GM12864 (cell line): ENCODE measurements at places on chromosomes 2 and 18.
A peak's percentile ranks its signal among the peaks of the same experiment; 100 is the strongest.

DNA sequence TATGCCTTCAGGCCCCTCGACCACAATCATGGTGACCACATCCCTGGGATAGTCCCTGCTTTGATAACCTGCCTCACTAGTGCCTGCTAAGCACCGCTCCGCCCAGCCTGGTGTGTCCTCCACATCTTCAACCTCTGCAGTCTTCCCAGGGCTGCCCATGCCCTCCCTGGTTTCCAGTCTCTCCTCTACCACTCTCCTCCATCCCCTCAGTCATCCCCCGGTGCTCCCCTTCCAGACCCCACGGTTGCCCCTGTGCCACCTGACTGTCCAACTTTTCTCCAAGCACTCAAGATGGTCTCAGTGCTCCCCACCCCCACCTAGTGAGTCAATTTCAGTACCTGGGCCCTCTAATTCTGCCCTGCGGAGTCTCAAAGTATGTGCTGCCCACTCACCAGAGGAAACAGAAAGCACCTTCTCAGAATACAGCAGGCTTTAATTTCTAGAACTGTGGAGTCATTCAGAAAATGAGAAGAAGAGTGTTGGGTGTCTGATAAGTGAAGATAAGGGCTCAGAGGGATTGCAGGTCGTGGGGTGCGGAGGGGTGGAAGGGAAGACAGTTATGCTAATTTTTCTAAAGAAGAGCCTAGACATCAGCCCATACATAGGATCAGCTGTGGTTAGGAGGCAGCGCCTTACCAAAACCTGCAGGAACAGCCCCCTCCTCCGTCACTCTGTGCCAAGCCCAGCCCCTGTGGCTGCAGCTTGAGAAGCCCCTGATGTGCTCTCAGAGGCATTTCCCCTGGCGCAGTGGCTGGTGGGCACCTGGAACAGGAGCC is 53.6 kb upstream of the CAB39 start:
- DNase-seq = peak; percentile 85

- DNase-seq = no peak
These were observed 51.8 kb downstream of the USP34 start for GRCh38 chr2:61419129-61419528.

- DNase-seq = no peak
These were observed 531.8 kb upstream of the ID2 start for GRCh38 chr2:8149985-8150539.

- no peak for DNase-seq
These were observed 876.1 kb upstream of the FAM98A start for GRCh38 chr2:34475156-34475555.

DNA sequence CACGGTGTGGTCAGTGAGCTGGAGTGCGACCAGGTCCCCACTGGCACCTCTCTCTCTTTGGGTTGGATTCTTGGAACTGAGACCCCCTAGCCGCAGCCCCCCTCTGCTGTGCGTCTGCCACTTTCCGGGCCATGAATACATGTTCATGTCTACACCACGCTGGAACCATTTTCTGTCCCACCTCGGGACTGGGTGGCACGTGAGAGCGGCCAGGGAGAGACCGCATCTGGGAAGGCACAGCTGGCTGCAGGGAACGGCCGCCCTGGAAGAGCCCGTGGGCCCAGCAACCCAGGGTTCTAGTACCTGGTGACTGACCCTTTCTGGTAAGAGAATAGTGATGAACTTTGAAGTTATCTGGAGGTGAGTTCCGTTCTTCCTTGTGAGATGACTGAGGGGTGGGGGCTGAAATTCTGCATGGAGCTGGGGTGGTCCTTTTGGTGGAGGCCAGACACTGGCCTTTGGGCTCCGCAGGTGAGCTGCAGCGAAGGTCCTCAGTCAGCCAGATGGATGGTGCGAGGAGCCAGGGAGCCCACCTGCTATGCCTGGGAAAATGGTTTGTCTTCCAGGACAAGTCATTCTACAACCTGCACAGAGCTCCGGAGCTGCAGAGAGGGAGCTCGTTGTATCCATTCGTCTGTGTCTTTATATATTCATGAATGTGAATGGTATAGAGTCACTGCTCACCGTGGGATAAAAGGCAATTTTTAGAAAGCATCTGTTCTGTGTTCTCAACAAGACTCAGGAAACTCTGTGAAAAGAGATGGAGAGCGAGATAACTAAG is 223.5 kb downstream of the NDUFA10 start:
- DNase-seq = no peak

GRCh38 chr18:76052227-76052595 is 442.8 kb downstream of the ZNF516 start:
- no peak for DNase-seq

DNA sequence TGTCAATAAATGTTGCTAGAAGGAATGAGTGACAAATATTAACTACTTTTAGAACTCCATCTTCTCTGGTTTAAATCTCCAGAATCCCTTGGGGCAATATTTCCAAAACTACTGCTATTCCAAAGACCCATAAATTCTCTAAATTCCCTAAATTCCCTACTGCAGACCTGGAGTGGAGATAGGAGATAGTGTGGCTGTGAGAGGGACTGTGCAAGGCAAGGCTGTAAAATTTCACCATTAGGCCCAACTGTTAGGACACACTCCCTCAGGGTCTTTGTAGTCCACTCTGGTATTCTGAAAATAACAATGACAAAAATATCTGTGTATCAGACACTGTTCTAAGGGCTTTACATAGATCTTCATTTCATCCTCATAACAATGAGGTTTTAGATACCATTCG is 67.9 kb downstream of the MYL12B start:
- no peak for DNase-seq

- no peak for DNase-seq
These were observed 61.7 kb upstream of the NCK2 start for GRCh38 chr2:105683011-105683492.

DNA sequence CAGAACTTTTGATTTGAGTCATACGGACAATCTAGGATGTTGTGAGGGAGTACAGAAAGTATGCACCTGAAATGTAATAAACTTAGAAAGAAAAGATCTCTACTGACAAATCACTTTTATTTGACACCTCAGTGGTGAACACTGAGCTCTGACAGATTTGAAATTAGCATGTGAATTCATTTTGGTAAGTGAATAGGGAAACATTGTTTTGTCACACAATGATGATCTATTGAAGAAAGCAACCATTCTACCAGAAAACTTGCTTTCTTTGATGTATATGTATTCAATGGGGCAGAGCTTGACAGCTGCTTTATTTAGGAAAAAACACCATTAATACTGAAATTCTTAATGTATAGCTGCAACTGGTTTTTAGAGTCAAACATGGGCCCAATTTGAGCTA is 500.5 kb downstream of the CCDC85A start:
- DNase-seq = no peak

GRCh38 chr2:158998551-158999248 is 30.3 kb downstream of the TANC1 start:
- no peak for DNase-seq

GRCh38 chr2:7428454-7429204 is 511.4 kb downstream of the RNF144A start:
- DNase-seq = no peak

- no peak for DNase-seq
These were observed 314.7 kb upstream of the GULP1 start for GRCh38 chr2:187976986-187977333.

DNA sequence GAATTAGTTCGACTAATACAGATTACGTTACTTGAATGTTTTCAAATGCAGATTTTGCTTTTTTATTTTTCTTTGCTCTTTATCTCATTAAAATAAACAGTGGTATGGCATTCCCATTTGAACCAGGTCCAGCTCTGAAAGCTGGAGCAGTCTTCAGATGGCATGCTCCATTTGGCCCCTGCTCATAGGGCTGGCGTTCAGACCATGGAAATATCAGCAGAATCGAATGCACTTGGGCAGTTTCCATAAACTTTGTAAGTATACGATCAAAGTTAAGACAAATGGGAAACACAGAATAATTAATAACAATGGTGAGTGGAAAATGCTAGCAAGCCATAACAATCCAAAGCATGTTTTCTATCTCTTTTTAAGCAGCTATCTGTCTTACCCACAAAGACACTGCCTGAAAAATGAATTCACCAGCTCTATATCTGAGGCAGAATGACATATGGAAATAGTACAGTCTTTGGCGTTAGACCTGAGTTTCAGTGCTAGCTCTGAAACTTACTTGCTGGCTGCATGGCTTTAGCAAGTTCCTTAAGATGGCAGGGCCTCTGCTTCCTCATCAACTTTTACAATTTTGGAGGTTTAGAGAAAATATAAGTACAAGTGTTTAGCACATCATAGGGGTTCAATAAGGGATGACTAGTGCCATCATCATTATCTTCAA is 131.6 kb downstream of the BCL2 start:
- no peak for DNase-seq

DNA sequence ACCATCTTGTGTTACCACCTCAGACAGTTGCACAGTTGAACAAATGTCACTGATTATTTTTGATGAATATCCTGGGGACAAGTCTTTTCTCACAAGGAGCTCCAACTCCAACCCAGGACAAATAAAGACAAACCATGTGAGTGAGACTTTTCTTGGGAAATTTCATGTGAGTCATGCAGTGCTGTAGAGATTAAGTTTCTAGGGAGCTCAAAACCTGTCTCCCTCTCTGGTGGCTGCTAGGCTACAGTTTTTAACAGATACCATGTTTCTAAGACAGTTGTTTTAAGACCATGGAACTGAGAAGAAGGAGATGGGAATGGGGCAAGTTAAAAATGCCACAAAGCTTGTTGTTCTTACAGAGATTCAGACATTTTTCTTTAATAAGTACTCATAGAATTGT is 255.5 kb downstream of the RIT2 start:
- DNase-seq = no peak

DNA sequence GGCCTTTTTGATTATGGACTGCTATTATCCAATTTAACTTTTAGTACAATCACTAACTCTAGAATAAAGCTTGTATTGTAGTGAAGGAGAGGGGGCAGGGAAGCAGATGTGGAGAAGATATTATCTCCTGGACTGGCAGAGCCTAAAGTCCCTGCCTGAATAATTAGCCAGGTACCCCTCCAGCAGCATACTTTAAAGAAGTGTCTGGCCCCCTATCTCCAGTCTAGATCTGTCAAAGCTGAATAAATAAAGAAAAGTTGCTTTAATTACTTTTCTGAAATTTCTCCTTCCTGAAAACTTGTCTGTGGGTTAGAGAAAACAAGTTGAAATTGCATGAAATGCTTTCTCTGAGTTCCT is 258.2 kb downstream of the SLC8A1 start:
- no peak for DNase-seq

- DNase-seq = no peak
These were observed 49.6 kb upstream of the ZNF396 start for GRCh38 chr18:35426786-35427185.

DNA sequence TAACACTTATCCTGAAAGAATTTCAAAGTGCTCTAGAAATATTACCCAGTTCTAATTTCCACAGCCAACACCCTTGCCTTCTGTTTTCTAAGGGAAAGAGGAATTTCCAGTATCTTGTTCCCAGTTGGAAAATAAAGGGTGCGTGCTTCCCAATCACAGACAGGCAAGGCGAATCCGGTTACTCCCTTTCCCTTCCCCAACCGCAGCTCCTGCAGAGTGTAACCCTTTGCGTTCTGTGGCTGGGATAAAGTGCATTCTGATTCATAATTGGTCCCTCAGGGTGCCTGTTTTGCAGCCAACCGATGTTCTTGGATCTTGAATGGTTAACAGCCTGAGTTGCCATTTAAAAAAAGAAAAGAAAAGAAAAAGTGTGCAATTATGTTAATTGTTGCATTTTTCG is 40.6 kb upstream of the PGAP1 start:
- DNase-seq = no peak

DNA sequence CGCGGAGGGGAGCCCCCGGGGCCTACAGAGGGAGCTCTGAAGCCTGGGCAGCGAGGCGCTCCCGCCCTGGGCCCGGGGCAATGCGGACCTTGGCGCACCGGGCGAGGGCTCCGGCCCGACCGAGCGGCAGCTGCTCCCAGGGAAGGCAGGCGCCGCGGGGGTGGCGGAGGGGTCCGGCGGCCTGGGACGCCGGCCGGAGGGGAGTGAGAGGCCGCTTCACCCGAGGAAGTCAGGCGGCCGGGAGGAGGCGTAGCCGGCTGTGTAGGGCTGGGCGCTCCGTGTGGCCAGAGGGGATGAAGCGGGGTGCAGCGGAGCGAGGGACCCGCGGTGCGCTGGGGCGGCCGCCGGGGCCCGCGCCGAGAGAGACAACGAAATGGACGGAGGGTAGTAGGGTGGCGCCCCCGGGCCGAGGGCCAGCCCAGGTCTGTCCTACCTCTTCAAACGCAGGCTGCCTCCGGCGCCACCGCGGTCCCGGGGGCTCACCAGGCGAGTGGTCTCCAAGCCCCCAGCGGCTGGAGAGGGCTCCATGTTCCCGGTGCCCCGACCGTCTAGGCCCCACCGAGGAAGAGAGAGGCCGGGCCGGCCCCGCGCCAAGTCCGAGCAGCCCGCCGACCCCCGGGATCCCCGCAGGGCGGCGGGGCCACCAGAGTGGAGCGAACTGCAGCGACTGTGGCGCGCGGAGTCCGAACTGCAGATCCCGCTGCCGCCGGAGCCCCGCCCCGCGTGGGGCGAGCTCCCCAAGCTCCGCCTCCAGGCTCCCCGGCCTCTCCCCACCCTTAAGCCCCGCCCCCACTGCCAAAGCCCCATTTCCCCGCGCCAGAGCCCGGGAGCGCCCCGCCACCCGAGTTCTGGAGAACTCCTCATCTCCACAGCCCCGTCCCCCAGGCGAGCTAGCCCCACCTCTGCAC is at the start of gene SLC30A3:
Gene SLC30A3, minus strand, starts transcription at position 669 of the 908 bp plus-strand sequence. Its CDS starts 141 bp downstream, at position 528.
- DNase-seq = no peak

GRCh38 chr2:24652265-24653182 is 140.7 kb downstream of the PTRHD1 start:
- DNase-seq = no peak

GRCh38 chr2:229431327-229431954 is 160.4 kb upstream of the PID1 start:
- no peak for DNase-seq

DNA sequence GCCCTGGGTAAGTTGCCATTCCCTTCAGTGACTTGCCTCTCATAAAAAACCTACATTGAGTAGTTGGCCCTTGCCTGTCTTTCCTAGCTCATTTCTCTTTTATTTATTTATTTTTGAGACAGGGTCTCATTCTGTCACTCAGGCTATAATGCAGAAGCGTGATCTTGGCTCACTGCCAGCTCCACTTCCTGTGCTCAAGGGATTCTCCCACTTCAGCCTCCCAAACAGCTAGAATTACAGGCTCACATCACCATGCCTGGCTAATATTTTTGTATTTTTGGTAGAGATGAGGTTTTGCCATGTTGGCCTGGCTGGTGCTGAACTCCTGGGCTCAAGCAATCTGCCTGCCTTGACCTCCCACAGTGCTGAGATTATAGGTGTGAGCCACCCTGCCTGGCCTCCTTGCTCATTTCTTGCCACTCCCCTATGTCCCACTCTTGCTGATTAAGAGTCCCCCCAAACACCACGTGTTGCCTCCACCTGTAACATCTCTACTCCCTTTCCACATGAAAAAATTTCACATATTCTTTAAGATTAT is 12.6 kb downstream of the EVA1A start:
- DNase-seq = no peak

- no peak for DNase-seq
These were observed 146.6 kb downstream of the ZNF516 start for GRCh38 chr18:76348267-76349066.

GRCh38 chr2:219216535-219216915 is 2.2 kb downstream of the ABCB6 start:
- no peak for DNase-seq
